Bronchial epithelial cell (primary cell): ENCODE measurements at places on chromosomes 1 and 21. TPM values are rescaled to one million over a fixed set of nuclear protein-coding genes. Genes with fewer than 3 reads are reported as not detected.

- DNase-seq: no peak
Observed at GRCh38 chr1:55560266-55560665, 345.1 kb upstream of the USP24 start.

- peak; percentile 85 for DNase-seq
Observed at GRCh38 chr1:20102875-20103274, 16.5 kb downstream of the PLA2G2D start.

DNA sequence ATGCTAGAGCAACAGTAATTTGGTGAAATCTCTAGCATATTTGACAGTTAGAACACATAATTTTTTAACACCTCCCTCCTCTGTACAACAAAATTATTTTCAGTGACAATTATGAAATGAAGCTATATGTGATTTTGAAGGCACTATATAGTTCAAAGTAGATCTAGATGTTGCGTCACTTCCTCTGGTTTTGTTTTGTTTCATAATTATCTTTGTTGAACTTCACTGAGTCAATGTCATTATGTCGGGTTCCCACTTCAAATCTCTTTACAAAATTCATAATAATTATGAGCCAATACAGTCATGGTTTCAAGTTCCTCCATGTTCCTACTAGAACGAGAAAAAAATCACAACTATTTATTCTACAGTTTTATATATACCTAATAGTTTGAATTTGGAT lies 254.8 kb upstream of the PLXNA2 start:
- peak; percentile 30 for DNase-seq

GRCh38 chr1:236829085-236829484 lies 34.0 kb downstream of the MTR start:
- no peak for DNase-seq

DNA sequence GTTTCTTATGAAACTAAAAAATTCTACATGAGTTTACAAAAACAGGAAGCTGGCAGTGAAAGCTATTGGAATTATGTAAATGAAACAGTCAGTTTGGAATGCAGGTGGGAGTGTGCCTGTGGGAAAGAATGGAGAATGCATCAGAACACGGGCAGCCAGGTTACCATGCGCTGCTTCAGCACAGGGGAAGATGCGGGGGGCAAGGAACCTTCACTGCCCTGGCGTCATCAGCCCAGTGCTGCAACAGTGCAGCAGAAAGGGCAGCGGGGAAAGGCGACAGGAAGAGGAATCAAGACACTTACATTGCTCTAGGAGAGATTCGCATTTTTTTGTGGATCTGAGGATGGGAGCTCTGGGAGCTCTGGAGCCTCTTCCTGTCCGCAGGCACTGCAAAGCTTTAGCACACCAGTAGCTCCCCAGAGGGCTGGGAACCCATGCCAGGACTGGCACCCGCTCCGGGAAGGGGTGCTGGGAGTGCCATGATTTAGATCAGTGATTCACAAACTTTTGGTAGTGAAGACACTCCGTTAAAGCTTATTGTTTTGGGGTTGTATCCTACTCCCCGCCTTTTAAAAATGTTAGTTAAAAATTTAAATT lies 64.1 kb upstream of the WDR26 start:
- DNase-seq: peak; percentile 95

DNA sequence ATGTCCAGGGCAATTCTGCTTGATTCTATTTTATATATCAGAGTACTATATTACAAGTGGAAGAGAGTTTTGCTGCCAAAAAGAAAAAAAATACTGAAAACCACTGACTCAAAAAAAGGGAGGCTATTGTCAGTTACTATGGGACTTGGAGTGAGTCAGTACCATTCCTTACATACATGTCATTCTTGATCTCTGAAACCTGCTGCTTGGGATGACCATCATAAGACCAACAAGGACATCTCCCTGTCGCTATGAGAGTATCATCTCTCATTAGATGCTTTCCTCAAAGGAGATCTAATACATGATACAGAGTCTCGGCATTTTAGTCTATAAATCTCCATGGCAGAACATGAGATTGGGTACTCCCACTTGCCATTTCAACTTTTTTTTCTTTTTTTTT lies 11.8 kb upstream of the INPP5B start:
- peak; percentile 44 for DNase-seq

DNA sequence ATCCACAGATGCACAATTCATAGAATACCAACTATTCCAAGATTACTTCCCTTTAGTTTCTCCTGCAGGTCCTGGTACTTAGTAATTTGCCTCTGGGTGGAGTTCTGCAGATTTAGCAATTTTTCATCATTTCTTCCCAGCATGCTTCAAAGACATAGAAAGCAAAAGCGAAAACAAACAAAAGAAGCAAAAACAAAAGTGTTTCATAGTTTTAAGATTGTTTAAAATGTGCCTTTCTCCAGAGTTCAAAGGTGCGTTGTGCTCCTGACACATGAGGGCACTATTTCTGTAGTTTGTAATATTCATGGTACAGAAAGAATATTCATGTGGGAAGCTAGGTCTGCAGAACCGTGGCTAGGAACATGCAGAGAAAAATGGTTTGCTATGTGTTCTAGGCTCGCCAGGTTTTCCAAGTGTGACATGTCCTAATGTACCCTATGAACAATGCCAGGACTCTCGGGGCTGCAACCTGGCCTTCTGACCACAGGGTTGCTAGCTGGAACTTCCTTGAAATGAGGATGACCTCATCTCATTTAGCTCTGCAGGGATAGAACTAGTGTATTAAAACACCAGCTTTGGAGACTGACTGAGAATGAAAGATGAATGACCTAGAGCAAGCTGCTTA lies 30.0 kb upstream of the RCSD1 start:
- DNase-seq: peak; percentile 54

GRCh38 chr1:6638226-6638625 lies 13.6 kb downstream of the THAP3 start:
- no peak for DNase-seq

- DNase-seq: no peak
Observed at GRCh38 chr1:2496087-2496622, 20.1 kb downstream of the PLCH2 start.

- no peak for DNase-seq
Observed at GRCh38 chr1:50091068-50091467, 17.7 kb upstream of the ELAVL4 start.

- DNase-seq: no peak
Observed at GRCh38 chr1:228507961-228508652, 20.9 kb downstream of the RNF187 start.

The AMY1C gene
- 0.26 TPM in 2 replicates for total RNA-seq

The SPATA6 gene
- total RNA-seq: 0.79 and 2.0 TPM in 2 replicates

The C8B gene
- not detected in 2 replicates for total RNA-seq

The ASCL5 gene
- under 0.01 and 0.13 TPM in 2 replicates for total RNA-seq

The SLAMF9 gene
- 10.0 and 16.6 TPM in 2 replicates for total RNA-seq

The PKNOX1 gene
- total RNA-seq: 7.9 and 9.1 TPM in 2 replicates
